ENCODE measurements at places on chromosomes 2 and 18.

DNA sequence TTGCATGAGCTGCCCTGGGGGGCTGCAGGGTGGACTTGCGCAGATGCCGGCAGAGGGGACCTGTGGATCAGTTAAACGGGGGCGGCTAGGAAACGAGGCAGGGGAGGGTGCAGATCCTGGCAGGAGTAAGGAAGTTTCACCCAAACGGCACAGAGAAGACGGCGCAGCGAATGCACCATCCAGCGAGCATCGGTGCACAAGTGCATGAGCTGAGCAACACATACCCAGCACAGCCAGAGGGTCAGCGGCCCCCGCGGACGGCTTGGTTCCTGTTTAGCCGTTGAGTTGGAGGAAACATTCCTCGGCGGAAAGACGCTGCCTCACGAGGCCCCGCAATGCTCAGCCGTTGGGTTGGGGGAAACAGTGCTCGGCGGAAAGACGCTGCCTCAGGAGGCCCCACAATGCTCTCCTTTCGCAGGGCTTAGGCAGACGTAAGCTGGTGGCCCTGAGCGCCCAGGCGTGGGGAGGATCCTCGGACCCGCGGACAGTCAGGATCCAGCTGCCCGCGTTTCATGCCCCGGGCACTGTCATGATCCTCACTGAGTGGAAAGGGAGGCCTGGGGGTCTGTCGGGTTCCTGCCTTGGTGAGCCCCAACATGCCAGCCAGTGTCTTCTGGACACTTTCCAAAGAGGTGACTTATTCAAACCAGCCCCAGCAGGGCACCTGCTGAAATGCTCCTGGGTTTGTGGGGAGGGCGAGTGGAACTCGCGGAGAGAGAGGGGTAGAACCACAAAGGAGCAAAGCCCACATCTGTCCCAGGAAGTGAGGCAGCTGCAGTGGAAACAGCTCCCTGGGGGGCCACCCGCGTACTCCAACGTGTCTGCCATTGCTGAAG is 86.3 kb downstream of the NDUFA10 start:
- DNase-seq: no peak

GRCh38 chr2:216666461-216667233 is 28.7 kb downstream of the IGFBP5 start:
- DNase-seq: peak; percentile 66

- peak; percentile 25 for DNase-seq
Observed at GRCh38 chr2:181458871-181459270, 1.7 kb downstream of the ITGA4 start.

- DNase-seq: no peak
Observed at GRCh38 chr18:78323453-78324197, 656.0 kb upstream of the SALL3 start.

- no peak for DNase-seq
Observed at GRCh38 chr2:27537287-27537686, 40.6 kb downstream of the GCKR start.

DNA sequence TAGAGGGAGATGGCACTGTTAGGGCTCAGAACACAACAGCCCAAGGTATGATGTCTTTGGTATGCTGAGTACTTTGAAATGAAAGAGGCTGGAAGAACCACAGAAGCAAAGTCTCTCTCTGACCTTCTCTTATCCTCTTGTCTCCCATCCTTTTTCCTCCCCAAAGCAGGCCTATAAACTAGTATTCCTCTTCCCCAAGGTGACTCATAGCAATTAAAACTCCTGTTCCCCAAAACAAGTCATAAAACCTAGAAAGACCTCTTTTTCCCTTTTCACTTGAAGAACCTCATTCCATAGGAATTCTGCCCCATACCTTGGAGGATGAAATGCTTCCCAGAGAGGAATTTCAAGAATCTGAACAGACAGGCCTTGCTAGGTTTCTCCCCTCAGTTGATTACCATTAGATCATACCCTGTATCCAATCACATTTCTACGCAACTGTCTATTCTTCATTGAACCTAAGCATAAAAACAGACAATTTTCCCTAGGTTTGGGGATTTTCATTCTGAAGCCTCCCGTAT is 25.7 kb downstream of the MDH1 start:
- DNase-seq: no peak

DNA sequence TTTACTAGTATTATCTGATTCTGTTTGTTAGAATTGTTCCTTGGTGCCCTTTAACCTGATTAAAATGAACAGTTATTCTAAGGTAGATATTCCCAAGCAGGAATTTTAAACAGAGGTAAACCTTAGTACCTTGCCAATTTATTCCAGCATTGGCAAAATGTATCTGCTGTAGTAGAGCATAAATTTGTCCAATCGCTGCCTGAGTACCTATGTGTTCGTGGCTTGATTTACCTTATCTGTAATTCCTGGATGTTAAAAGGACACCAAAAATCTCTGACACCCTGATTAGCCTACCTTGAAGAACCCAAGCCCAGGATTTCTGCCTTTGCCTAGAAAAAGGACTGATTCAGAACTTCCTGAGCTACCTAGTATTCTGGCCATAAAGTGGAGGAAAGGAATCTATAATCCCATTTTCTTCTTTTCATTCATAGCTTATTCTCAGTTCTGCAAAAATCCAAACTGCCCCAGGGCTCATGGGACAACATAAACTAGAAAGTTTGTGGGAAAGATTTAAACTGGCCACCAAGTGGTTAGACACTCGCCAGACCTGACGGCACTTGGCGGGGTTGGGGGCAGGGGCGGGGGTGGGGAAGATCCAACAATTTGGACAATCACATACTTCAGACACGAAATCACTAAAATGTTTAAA is 16.2 kb upstream of the ZCCHC2 start:
- DNase-seq: no peak

DNA sequence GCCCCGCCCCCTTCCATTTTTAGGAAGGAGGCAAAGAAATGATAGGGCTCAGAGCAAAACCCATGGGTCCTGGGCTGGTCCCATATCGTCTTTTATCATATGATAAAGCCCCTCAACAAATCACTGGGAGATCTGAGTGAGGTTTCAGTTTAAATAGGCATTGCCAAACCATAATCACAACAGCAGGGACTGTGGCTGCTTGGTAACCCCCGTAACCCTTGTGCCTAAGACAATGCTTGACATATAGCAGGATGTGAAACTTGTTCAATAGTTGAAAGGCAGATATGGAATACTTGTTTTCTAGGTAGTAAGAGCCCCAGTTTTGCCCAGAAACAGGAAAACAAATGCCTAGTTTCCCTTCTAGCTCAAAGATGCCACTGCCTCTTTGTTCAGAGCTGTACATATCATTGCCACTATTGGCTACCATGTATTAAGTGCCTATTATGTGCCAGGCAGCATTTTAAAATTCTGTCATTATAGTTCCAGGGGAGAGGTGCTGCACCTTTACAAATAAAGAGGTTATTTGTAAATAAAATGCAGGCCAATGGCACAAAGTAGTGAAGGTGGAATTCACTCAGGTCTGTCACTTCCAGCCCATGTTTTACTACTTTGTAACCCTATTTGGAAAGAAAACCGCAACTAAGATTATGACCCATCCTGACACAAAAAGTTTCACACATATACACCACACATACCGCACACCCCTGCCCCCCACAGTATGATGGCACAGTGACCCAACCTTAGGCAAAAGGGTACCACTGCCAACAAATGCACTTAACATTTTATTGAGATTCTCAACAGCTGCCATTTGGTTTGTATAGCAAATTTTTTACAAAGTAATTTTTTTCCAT is 14.2 kb downstream of the NAGK start:
- no peak for DNase-seq

DNA sequence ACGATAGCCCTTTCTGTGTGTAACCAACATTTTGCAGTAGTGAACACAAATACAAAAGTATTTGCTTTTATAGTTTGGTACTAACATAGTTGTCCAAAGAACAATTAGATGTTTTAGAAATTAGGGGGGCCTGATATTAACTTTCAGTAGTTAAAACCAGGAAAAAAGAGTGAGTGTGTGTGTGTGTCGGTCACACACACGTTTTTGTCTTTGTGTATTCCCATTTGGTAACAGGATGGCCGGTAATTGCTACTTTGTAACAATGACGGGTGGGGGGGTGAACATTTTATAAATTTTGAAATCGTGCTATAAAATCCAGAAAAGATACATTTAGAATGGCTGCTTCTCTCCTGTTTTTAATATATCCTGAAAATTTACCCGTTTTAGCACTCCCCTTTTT is 1.5 kb downstream of the PPIG start:
- no peak for DNase-seq

- no peak for DNase-seq
Observed at GRCh38 chr2:45734952-45735351, 83.5 kb downstream of the PRKCE start.

- no peak for DNase-seq
Observed at GRCh38 chr2:76567478-76567877, 856.8 kb upstream of the GCFC2 start.

- DNase-seq: no peak
Observed at GRCh38 chr2:189412330-189412953, 28.8 kb upstream of the WDR75 start.

- no peak for DNase-seq
Observed at GRCh38 chr2:231940795-231941194, 14.6 kb upstream of the NPPC start.

DNA sequence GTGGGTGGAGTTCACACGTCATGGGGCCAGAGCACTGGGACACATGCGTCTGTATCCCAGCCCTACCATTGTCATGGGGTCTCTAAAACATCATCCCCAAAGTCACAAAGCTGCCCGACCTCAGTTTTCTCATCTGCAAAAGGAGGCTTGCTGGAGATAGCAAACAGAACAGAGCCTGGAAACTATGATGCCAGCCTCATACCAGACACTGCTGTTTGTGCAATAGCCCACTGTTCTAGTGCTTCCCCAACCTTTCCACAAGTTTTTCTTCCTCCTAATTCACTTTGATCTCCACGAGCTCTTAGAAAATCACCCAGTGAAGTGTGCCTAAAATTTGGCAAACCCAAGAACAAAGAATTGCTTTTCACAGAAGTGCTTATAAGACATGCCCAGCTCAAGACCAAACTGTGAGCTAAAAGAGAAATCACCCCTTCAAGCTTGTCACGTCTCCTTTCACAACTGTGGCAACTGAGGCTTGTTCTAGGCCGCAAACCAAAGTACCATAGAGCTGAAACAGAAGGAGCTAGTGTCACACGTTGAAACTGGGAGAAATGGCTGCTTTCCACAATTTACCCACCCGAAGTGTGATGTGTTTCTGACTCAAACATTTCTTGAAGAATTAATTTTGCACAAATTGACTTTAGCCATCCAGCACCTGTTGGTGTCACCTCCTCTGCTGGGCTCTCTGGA is 162.7 kb upstream of the ID2 start:
- peak; percentile 42 for DNase-seq

- no peak for DNase-seq
Observed at GRCh38 chr18:25262920-25263319, 89.0 kb downstream of the ZNF521 start.

- DNase-seq: no peak
Observed at GRCh38 chr2:68094111-68094510, 31.3 kb upstream of the C1D start.

GRCh38 chr2:181822097-181822496 is 69.4 kb upstream of the ITPRID2 start:
- DNase-seq: no peak

DNA sequence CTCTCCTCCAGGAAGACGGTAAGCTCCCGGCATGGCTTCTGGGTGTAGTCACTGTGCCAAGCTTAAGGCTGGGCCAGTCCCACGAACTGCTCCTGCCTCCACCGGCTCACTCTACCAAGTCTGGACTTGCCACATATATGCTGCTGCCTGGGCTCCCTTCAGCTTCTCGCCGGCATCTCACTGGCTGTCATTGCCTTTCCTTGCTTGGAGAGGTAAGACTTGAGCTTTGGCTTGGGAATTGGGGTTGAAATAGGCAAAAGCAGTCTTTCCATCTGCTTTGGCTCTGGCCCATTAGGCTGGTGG is 481.0 kb downstream of the TGIF1 start:
- no peak for DNase-seq

DNA sequence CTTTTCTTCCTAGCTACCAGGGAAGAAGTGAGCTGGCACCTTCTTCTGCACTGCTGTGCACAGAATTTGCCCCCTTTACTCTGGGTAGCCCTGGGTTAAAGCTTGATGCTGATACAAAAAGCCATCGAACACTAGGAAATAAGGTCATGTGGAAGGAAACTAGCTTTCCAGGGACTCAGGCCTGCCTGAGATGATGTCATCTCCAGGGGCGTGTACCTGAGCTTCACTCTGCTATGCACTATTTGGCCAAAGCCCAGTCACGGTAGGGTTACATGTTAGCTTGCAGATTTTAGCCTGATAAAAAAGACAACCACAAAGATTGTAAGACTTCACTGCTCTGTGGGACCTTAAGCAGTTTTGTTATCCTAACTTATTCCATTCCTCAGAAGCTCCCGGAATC is 20.4 kb downstream of the EDAR start:
- no peak for DNase-seq

- DNase-seq: no peak
Observed at GRCh38 chr18:23733895-23734294, 44.6 kb downstream of the LAMA3 start.

- no peak for DNase-seq
Observed at GRCh38 chr2:27959496-27959895, 69.0 kb downstream of the BABAM2 start.

GRCh38 chr18:50044402-50044801 is 150.5 kb downstream of the MYO5B start:
- no peak for DNase-seq

GRCh38 chr2:195392446-195393336 is 264.3 kb upstream of the SLC39A10 start:
- no peak for DNase-seq

DNA sequence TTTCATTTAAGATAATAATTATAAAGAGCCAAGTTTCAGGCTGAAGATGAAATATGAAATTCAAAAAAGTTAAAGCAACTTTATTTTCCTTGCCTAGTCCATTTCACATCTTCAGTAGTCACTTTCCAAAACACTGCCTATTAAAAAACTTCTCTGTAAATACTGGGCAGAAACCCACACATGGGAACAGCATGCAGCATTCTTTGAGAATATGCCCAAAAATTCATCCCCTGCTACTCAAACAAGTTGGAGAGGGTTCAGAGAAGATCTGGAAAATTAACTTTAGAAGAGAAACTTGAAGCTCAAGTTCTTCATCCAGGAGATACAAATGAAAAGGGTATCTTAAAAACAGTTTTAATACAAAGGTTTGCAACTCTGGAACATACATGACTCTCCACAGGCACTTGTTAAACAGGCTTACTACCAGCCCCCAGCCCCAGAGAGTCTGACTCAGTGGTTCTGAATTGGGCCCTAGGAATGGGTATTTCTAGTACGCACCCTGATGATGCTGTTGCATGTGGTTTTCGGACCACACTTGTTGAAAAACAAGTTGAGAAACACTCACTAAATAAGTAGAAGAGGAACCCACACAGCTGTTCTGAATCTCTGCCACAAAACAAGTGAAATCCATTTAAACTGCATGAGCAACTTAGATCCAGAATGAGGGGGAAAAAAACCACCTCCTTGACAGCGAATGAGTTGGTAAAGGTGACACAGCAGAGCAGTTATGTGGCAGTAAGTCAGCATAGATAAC is 329.1 kb downstream of the SATB2 start:
- DNase-seq: no peak

DNA sequence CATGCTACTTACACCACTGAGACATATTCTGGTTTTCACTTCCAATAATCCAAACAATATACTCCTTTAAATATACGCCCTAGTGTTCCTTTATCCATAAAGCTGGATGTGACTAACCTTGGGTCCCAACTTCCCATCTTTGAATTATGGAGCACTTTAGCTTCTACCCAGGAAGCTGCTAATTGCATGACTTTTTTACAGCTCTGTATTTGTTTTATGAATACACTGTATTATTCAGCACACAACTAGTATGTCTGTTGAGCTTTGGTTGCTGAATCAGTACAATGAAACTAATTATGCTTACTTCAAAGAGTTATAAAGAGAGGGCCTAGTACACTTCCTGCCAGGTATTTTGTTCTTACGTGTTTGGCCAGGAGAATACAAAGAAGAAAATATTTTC is 118.5 kb downstream of the BAZ2B start:
- no peak for DNase-seq

Measured in natural killer cell (primary cell).